ENCODE measurements at places on chromosomes 2 and 18. TPM values are rescaled to one million over a fixed set of nuclear protein-coding genes. Genes with fewer than 3 reads are reported as not detected.

Gene TLX2
- 1.1 TPM for total RNA-seq

Gene YIPF4
- total RNA-seq, result 33.1 TPM

Gene HOXD12
- not detected for total RNA-seq

Gene ASAP2
- 0.48 TPM for total RNA-seq
